Activated CD4-positive, alpha-beta T cell treated with anti-CD3 and anti-CD28 coated beads, Interleukin-2, amount 50 U/mL, for 1 hour (primary cell): ENCODE measurements at places on chromosomes 1 and 21.
A peak's percentile ranks its signal among the peaks of the same experiment; 100 is the strongest.

DNA sequence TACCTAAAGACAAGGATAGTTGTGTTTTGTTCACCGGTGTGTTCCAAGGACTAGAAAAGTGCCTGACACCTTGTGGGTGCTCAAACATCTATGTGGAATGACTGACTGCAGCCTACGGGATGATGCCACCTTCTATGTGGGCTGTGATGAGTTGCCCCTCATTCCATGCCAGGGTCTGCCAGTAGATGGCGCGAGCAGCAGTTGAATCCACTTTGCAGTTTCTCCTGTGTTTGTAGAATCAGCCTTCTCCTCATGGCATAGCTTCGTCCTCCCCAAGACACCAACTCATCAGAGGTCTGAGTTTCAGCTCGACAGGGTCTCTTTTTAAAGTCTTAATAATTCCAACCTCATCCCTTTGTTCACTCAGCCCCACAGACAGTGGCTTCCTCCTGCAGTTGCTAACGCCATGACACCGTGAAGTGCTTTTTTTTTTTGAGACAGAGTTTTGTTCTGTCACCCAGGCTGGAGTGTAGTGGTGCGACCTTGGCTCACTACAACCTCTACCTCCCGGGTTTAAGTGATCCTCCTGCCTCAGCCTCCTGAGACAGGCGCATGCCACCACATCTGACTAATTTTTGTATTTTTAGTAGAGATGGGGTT is 133.7 kb downstream of the CAPN8 start:
- peak; percentile 40 for DNase-seq

- DNase-seq, result no peak
Observed at GRCh38 chr1:244199902-244200301, 148.8 kb downstream of the ZBTB18 start.

DNA sequence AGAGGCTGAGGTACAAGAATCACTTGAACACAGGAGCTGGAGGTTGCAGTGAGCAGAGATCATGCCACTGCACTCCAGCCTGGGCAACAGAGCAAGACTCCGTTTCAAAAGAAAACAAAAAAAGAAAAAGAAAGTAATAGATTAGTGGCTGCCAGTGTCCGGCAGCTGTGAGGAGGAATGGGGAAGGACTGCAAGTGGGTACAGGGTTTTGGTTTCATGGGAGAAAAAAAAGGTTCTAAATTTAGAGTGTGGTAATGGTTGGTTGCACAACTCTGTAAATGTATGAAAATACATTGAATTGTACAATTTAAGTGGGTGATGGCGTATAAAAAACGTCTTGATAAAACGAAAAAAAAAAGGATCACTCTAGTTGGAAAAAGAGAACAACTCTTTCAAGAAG is 6.7 kb downstream of the TAF1A start:
- no peak for DNase-seq

DNA sequence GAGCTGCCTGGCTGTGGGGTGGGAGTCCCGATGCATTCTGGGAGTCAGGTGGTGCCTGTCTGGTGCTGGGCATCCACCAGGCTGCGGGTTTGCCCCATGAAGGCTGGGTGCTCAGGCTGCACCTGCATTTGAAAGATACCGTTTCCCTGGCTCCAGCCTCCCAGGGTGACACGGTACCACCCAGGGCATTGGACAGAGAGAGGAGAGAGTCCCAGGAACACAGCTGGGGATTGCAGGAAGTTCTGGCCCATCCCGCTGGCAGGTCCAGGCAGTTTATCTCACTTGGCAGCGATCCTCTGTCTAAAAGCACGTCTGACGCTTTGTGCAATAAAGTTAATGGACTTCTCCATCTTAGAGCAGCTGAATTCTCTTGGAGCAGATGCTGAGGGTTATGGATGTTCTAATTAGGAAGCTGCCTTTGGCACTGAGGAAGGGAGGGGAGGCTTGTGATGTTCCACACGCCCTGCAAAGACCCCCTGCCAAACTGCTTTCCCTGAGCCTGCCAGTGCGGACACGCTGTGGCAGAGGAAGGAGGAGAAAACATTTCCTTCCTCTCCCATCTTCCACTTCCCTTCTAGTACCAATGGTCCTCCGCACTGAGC is 246.9 kb downstream of the GRIK3 start:
- DNase-seq, result no peak

DNA sequence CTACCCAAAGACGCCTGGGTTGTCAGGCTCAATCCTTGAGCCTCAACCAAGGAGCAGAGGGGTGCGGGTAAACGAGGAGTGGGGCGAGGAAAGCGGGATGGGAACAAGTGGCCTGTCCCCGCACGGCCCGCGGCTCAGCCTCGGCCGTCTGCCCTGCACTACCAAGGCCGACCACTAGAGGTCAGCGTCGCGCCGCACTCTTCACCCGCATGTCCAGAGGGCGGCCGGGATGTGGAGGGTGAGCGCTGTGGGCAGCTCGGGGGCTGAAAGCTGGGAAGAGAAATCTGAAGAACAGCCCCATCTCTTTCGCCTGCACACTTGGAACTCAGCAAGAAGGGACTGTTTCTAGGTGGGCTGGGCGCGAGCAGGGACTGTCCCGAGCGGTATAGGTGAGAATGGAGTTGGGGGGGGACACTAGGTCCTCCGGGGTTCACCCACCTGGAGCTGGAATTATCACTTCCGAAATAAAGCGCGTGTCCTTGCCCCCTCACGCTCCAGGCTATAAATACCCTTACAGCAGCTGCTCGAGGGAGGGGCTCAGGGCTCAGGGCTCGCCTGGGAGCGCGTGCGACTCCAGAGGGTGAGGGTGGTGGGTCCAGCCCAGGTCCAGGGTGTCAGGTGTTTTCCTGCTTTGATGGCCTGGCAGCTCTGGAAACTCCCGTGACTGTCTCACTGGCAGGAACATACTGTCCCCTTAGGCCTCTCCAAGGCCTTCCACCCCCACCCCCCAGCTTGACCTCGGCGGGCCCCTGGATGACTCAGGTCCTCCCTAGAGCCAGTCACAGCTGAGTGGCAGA is 9.8 kb downstream of the SLC30A2 start:
- peak; percentile 74 for DNase-seq

DNA sequence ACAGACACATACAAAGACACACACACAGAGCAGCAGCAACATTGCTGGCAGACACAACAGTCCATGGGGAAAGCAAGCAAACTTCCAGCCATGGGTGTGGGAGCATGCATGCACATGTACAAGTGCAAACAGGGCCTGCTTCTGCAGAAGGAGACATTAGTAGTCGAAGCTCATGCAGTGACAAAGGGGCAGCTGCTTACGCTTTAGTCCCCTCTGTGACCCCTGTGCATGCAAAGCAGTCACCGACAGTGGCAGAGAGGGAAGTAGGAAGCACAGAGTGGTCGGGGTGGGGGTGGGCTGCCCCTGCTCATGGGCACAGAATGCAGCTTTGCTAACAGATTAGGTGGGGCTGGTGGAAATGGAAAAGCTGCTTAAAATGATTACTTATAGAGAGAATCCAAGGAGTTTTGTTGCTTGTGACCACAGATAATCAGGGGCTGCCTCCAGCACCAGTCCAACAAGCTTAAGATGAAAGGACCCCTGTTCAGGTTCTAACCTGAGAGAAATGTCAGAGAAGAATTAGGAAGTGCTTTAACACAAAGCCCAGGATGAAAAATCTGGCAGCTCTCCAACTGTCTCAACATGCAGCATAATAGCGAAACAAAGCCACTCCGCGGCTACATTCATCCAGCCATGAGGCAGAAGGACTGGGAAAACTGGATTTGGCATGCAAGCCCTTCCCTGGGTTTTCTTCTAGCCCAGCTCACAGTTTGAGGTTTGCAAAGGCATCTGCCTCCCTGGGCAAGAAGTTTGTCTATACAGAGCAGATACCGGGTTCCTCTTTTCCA is 378.9 kb downstream of the KCNH1 start:
- no peak for DNase-seq

- DNase-seq, result no peak
Observed at GRCh38 chr1:173573596-173573995, 29.3 kb downstream of the SLC9C2 start.

- DNase-seq, result no peak
Observed at GRCh38 chr1:21936366-21937031, 611 bp downstream of the HSPG2 start.
